ENCODE measurements at places on chromosomes 7 and 10.

DNA sequence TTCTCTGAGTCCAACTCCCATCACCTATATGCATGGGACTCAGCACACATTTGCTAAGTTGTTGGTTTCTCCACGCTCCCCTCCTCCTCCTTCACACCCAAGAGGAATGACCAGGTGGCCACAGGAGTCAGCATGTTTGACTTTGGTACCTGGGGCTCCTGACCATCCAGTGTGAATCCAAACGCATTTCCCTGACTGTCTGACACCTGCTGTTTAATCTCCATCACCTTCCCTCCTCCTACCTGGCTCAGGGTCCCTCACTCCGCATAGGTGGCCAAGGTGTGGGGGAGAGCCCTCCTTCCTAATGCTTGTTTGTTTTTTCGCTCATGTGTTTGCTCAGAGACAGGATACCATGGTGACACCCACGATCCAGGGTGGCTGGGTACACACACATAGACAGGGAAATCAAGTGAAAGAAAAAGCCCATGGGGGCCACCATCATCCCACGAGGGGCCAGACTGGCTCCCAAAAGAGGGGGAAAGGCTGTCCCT is 194.9 kb downstream of the KCNMA1 start:
- no peak for DNase-seq

DNA sequence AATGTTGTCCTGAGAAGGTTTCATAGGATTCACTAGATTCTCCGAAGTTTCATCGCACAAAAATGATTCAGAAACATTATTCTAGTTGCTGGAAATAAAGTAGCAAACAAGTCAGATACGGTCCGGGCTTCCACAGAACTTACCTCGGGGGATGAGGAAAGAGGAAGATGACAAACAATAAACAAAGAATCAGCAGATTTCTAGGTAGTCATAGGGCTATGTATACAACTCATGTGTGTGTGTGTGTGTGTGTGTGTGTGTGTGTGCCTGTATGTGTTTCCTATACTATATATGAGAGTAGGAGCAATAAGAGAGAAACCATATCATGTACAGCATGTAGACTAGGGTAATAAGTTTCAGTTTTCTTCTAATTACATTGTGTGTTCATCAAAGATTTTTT is 16.5 kb downstream of the TMEM236 start:
- no peak for DNase-seq

- DNase-seq, result no peak
Observed at GRCh38 chr7:52211930-52212329, 823.5 kb upstream of the POM121L12 start.

DNA sequence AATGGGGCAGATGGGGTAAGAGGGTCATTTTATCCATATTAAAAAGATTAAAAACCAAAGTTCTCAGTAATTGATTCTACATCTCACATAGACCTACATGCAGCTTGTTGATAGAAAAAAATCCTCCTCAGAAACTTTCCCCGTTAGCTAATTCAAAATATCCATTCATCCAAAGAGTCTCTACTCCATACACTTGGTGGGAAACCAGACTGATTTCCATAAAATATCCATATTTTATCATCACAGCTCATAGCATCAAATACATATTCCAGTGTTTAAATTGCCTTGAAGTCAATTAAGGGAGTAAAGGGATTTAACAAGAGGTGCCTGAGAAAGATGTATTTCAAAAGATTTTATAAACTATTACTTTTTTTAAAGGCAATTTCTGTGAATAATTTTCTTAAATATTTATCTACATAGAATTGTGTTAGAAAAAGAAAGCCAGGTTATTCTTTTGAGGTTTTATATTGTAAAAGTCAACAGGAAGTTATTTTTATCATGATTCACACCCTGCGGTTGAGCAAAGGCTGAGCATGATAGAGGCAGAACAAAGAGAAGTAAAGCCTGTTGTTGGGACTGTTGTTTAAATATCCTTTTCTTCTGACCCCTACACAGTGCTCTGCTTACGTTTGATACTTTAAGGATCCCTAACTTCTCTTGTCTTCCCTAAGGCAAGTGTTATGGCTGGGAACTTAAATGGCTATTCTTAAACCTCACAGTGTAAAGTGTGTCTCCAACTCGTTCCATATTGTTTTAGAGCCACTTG is 266.7 kb downstream of the PRKG1 start:
- no peak for DNase-seq

DNA sequence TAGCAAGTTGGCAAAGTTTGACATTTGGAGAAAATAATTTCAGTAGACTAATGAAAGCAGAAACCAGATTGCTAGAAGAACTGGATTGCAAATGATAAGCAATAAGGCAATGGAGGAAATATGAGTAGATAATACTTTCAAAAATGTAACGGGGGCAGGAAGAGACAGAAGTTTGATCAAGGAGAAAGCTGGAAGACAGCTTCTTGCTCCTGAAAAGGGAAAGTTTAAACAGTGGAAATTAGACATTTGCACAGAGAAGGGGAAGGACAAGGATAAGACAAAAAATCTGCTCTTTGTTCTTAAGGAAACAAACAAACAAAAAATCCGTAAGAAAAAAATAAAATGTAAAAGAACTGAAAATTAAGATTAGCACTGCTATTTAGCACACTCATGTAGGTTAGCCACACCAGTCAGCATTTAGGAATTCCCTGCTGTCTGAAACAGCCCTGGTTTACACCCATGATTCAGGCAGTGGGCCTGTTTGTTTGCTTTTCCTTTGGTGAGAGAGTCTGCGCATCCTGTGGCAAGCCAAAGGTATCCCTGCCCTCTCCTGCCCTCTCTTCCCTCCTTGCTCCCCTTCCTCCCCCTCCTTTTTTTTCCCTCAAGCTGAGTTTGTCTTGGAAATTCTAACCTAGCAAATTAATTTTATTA is 104.3 kb upstream of the CAV2 start:
- no peak for DNase-seq

GRCh38 chr10:70344144-70344543 is 38.3 kb downstream of the LRRC20 start:
- no peak for DNase-seq

- DNase-seq, result no peak
Observed at GRCh38 chr7:141551782-141552181, 572 bp downstream of the AGK start.

All from NCI-H1105 (cell line).